ENCODE measurements at places on chromosomes 16 and 17.

DNA sequence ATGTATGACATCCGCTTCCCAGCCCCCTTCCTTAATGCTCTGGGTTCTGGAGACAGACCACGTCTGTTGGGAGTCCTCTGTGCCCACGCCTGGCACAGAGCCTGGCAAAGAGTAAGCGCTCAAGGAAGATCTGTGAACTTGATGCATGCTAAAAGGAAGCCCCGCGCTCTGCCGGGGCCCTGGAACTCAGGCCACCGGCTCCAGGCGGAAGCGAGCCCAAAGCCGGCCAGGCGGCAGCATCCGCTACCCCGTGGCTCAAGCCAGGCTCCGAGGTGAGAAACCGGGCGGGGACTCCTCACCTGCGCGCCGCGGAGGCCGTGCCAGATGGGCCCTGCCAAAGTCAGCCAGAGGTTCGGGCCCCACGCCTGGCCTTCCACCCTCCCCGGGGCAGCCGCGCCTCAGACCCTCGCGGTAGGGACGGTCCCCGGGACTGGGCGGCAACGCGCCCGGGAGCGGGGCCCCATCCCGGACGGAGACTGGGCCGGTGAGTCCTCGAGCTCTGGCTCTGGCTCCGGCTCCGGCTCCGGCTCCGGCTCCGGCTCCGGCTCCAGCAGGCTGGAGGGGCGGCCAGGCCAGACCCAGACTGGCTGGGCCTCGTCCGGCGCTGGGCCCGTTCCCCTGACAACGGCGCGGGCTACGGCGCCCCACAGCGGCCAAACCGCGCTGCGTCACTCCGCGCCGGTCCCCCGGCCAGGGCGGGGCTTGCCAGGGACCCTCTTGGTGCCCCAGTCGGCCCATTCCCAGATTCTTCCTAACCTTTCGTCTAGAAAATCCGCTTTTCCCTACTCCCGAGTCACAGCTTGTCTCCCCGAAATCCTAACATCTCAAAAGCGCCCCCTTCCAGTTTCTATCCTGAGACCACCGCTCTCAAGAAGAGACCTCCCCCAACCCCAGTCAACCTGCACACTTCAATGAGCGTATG lies at the start of gene ZDHHC1:
ZDHHC1 (minus strand) TSS at position 606 of the 922 bp plus-strand sequence. CDS start 8,702 bp downstream, outside the sequence.
- peak; percentile 72 for DNase-seq

DNA sequence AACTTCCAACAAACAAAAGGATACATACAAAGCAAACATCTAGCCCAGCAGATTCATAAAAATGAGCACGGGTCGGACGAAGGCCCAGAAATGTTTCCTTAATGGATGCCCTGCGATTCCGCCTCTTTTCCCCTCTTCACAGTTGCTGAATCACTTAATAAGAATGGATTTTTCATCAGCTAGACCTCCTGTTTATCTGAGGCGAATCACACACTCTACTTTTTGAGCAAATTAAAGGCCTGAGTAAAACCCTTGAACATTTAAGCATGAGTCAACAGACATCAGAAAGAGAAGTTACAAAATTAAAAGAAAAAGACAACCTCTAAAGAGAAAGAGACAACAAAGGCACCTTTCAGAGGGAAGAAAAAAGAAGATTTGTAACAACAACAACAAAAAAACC lies 44.7 kb downstream of the HS3ST3A1 start:
- no peak for DNase-seq

GRCh38 chr17:37368577-37368976 lies 7.2 kb upstream of the C17orf78 start:
- no peak for DNase-seq

DNA sequence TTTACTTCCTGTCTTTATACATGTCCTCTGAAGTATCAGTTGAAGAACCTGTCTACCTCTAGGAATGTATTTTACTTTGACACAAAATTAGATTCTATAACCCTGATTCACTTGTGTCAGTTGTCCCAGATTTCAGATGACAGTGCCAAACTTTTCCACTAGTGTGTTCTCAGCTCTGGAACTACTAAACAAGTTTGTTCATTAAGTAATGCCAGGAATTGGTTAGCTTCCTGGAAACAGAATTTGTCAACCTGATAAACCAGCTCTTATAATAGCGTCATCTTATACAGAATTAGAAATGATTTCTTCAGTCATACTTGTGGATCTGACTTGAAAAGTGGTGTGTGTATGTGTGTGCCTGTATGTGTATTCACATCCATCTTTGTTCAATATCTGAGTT lies 7.4 kb downstream of the MAP3K3 start:
- no peak for DNase-seq

DNA sequence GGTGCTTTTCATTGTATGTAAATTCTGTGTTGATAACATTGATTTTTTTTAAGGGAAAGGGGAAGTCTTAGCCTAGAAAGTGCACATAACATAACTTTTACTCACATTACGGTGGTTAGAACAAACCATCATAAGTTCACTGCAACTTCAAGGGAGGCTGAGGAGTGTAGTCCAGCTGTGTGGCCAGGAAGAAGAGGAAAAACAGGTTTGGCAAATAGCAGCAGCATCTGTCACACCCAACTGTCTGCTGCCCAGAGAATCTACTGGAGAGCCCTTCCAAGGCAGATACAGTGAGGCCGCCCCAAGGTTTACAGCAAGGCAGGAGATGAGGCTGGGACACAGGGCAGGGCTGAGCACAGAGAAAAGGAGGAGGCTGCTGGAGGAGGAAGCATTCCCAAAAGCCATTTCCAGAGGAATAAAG lies 60.6 kb downstream of the AIPL1 start:
- no peak for DNase-seq

DNA sequence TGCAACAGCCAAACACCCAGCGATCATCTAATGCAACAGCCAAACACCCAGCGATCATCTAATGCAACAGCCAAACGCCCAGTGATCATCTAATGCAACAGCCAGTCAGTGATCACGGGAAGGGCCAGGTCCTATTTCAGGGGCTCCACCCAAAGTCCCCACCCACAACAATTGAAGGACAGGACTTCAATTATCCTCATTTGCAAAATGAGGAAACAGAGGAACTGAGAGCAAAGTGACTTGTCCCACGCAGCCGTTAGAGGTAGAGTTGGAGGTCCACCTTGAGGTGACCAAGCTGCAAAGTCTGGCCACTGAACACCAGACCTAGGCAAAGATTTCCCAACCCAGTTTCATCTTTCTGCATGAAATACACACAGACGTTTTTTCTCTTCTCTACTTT lies 3.7 kb downstream of the ZG16B start:
- DNase-seq, result no peak

- no peak for DNase-seq
Observed at GRCh38 chr17:17124341-17124740, 81.8 kb downstream of the PLD6 start.

DNA sequence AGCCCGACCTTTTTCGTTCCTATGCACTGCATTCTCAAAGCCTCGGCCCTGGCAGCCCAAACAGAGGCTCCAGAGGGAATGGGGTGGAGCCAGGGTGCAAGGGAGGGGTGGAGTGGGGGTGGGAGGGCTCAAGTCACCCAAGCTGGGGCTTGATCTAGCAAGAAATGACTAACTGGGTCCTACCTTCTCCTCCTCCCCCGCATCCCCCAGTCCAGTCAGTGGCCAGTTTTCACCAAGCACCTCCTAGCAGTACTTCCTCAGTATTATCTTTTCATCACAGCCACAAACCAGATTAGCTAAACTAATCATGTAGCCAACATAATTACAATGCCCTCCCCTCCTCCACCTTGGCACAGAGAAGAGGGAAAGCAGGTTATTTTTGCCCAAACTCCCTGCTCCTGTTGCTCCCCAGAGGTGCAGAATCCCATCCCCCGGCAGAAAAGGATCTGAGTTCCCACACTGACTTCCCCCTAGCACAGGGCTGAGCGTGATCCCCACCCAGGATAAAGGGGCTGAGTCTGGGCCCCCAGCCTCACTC lies 2.2 kb downstream of the JUP start:
- DNase-seq, result peak; percentile 18

DNA sequence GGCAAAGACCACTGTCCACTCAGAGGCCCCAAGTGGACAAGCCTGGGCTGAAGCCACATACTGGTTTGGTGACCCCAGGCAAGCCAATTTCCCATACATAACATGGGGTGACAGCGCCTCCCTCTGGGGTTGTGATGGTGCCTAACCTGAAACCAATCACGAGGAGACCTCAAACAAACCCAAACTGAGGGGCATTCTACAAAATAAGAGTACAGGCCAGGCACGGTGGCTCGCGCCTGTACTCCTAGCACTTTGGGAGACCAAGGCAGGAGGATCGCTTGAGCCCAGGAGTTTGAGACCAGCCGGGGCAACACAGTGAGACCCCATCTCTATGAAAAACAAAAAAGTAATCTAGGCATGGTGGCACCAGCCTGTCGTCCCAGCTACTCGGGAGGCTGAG lies 3.6 kb downstream of the P2RX5 start:
- DNase-seq, result no peak

GRCh38 chr16:30005341-30006094 lies 5.3 kb downstream of the DOC2A start:
- peak; percentile 64 for DNase-seq

GRCh38 chr16:88512728-88513696 lies 57.2 kb upstream of the ZC3H18 start:
- no peak for DNase-seq

- no peak for DNase-seq
Observed at GRCh38 chr16:4746215-4746614, 11.9 kb downstream of the DNAAF8 start.

GRCh38 chr17:36068524-36068923 lies 4.5 kb downstream of the CCL18 start:
- DNase-seq, result no peak

DNA sequence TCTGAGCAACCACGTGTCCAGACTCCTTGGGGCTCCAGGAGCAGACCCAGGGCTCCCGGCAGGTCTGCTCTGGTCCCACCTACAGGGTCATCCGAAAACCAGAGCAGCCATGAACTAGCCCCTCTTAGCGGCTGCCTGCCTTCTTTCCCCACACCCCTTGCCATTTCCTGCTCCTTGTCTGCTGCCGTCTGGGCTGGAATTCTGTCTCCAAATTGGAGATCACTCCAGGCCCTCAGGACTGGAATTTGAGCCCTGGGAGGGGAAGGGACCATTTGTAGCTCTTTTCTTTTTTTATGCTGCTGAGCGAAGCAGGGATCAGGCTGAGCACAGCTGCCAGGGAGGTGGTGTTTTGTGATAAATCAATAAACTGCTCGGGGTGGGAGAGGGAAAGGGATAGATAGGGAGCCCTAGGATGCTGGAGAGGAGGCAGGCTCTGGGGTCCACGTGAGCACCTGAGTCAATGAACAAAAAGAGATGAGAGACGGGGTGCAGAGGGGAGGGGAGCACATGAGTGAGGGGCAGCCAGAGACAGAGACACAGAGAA lies 257.5 kb downstream of the ENGASE start:
- no peak for DNase-seq

DNA sequence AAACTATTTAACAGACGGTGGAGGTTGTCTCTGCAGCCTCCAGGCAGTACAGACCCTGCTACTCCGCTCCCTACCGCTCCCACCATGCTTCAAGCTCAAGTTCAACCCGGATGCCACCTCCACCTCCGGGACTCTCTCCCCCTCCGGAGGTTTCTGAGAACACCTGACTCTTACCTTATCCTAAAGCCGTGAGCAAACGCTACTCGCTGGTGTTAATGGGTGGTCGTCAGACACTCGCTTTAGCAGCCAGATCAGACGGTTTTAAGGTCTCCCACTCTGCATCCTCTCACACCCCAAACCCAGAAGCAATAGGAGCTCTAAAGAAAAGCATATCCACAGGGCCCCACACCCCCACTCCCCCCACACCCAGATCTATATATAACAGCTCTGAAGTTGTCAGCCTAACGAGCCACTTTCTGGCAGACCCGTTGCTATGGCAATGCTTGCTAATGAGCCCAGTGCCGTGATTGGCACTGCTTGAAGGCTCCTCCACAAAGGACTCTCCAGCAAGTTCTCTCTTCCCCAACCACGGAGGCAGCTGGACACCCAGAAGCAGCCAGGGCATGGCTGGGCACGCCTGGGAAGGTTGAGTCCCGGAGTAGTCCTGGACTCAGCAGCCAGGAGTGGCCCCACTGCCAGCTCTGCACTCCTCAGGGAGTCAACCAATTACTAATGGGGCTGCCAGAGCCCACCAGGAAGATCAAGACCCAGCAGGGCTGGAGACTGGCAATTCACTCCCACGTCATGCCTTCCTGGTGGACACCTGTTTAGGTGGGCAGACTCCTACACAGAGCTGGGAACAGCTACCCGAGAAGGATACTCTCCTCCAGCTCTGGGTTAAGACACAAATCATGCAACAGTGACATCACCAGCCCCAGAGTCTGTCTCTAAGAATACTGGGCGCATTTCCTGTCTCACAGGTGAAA lies 121.2 kb upstream of the RCVRN start:
- no peak for DNase-seq

DNA sequence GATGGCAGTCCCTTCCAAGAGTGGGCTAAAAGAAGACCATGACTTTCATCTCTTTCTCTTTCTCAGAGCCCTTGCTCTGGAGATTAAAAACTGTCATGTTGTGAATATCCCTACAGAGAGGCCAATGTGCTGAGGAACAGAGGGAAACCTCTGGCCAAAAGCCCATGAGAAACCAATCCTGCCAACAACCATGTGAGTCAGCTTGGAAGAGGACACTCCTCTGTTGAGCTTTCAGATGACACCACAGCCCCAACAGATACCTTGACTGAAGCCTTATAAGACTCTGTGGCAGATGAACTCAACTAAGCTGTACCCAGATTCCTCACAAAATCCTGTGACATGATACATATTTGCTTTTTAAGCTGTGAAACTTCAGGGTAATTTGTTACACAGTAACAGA lies 19.6 kb downstream of the CPPED1 start:
- no peak for DNase-seq

DNA sequence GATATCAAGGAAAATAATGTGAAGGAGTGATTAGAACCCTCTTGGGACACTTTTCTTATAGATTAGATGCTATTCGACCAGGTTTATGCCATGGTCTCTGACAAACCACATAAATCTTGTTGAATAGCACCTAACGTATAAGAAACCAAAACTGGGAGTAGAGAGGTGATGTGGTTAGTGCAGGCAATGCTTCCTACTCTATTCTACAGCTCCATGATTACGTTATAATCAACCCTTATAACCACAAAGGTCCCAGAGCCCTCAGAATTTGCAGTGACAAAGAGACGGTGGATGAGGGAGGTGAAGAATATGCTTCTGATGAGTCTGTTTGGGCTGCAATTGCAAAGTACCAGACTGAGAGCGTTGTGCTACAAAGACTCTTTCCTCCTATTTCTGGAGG lies 78.4 kb downstream of the ARHGAP44 start:
- no peak for DNase-seq

- no peak for DNase-seq
Observed at GRCh38 chr16:4892361-4893102, 44.4 kb downstream of the PPL start.

Measured in A673 (cell line).